ENCODE measurements at places on chromosomes 12 and 14. TPM values are rescaled to one million over a fixed set of nuclear protein-coding genes. Genes with fewer than 3 reads are reported as not detected.

The NTS gene
- 0.20 TPM for total RNA-seq

The TMEM233 gene
- 0.18 TPM for total RNA-seq

The FGF6 gene
- not detected for total RNA-seq

The STYX gene
- 11.5 TPM for total RNA-seq

- no peak for DNase-seq
Observed at GRCh38 chr14:50836515-50836914, 5.6 kb upstream of the NIN start.

- DNase-seq = no peak
Observed at GRCh38 chr12:120841525-120841924, 62.6 kb downstream of the SPPL3 start.

GRCh38 chr12:121304306-121304705 is 7.8 kb upstream of the CAMKK2 start:
- DNase-seq = no peak

- DNase-seq = no peak
Observed at GRCh38 chr14:92164958-92165357, 43.2 kb downstream of the CPSF2 start.

Measured in left lobe of liver (tissue), 2 donors.